ENCODE measurements at places on chromosomes 7 and 10.
A peak's percentile ranks its signal among the peaks of the same experiment; 100 is the strongest.

GRCh38 chr10:12588091-12588860, 238.9 kb downstream of the CAMK1D start:
- DNase-seq, result peak; percentile 47

DNA sequence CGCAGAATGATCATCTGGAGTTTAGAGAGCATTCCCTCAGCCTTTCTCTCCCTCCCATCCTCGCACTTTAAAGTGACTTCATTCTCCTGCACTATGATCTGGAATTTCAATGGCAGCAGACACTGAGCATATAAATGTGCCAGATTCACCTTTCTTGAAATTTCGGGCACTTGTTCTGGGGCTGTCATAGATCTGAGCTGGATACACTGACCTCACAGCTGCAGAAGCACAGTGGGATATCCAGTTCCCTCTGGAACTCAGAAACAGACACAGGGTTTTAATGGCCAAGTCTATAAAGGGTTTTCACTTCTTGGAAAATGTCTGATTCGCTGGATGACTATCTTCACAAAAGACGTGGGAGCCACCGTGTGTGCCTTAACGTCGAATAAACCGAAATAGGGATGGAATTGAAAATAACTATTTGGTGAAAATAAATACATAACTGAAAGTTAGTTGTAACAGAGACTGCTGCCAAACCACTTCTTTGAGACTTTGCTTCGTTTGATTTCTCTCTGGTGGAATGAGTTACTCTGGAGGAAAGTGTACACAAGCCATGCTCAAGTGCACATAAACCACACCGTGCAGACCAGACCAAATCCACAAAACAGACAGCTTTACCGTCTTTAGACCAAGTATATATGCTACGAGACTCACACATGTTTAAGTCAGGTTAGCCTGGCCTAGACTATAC, 126.1 kb downstream of the SVIL start:
- no peak for DNase-seq

- no peak for DNase-seq
Measured at GRCh38 chr10:54096892-54097291, 704.1 kb downstream of the PCDH15 start.

DNA sequence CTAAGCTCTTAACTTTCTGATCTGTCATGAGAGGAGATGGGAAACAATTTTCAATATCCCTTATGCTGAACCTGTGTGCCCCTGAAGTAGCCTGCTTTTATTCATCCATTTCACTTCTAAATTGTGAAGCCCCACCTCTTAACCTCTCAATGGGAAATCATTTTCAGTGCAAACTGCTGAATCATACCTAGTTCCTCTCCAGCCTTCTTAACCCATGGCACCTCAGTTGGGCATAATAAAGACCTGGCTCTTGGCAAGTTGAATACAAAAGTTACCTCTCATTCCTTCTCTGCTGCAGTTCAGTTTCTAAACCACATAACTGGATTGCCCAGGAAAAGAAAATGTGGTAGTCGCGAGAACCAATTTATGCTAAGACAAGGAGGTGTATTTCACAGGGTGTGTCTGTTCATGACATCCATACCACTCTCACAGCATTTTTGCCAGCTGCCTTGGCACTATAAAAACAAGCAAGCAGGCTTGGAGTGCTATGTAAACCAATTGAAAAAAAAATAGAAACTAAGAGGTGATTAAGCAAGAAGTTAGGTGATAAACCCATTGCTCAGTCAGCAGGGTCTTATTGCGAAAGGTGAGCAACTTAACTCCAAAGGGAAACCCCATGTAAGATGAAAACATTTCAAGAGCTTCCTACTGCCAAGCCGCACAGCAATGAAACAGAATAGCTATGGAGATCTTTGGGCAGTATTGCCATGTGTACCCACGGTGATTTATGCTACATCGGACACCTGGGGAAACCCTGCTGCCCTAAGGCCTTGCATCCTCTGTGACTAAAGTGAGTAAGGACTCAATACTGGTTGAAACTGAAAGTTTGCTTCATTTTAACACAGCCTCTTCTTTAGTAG, 57.0 kb upstream of the DKK1 start:
- DNase-seq, result peak; percentile 33

DNA sequence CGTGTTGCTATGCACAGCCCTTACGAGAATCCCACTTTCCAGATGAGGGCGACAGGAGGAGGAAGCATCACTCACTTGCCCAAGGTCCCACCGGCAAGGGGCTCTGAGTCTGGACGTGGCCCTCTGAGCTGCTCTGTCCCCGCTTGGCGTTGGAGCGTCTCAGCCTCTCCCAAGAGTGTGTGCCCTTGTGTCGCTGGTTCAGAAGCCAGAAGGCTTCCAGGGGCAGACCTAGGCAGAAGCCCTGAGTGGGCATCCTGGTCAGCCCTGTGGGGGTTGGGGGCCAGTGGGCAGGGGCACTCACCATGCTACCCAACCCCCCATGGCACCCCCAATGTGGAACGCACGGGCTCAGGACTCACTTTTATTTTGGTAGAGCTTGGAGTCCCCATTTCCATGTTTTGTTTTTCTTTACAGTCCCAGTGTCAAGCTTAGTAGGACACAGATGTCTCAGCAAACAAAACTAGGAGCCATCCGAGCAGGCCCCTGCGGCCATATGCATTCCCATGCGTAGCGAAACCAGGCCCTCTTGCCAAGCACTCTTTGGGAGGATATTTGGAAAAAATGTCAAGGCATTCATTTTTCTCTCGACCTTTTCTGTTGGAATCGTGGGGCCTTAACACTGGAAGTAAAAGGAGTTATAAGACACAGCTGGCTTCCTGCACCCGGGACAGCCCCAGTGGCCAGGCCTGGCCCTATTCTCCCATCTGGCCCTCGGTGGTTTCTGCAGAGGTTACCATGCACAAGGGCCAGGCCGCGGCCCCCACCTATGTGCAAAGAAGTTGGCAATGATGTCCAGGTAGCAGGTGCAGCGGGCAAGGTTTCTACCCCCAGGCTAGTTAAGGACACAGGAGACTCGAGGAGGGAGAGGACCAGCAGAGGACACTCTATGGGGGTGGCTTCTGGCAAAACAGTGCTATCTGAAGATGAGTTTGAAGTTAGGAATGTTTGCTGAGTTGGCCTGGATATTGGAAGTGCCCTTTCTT, 97.0 kb downstream of the LHPP start:
- DNase-seq, result no peak

GRCh38 chr10:120506674-120507073, 49.6 kb downstream of the PLPP4 start:
- no peak for DNase-seq

- DNase-seq, result no peak
Measured at GRCh38 chr10:132978542-132978941, 36.2 kb upstream of the CFAP46 start.

DNA sequence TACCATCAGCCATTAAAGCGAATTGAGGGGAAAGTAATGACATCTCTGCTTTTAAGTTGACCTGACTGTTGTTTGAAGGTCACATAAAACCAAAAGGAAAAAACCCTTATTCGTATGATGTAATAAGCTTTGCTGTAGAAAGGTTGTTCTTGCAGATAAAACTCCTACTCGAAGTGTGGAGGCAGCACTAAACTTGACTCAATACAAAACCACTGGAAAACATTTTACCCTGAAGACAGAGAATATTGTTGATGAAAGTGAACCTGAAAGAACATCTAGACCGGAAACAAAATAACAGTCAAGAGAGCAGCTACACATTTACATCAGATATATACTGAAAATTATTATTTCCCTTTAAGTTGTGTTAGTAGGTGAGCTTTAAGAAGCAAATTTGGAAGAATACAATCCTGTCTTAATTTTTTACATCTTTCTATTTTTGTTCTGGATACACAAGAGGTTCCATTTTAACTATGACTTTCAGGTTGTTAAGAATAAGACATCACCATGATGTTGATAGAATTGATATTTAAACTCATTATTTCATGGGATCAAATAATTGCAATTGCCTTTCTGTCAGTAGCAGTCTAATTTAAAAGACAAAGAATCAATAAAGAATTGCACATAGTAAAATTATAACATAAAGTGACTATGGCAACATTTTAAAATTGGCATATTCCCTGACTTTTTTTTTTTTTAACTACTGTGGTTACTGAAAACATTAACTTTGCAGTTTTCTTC, 6.4 kb downstream of the ETV1 start:
- no peak for DNase-seq

- no peak for DNase-seq
Measured at GRCh38 chr10:117686606-117687005, 144.1 kb downstream of the EMX2 start.

DNA sequence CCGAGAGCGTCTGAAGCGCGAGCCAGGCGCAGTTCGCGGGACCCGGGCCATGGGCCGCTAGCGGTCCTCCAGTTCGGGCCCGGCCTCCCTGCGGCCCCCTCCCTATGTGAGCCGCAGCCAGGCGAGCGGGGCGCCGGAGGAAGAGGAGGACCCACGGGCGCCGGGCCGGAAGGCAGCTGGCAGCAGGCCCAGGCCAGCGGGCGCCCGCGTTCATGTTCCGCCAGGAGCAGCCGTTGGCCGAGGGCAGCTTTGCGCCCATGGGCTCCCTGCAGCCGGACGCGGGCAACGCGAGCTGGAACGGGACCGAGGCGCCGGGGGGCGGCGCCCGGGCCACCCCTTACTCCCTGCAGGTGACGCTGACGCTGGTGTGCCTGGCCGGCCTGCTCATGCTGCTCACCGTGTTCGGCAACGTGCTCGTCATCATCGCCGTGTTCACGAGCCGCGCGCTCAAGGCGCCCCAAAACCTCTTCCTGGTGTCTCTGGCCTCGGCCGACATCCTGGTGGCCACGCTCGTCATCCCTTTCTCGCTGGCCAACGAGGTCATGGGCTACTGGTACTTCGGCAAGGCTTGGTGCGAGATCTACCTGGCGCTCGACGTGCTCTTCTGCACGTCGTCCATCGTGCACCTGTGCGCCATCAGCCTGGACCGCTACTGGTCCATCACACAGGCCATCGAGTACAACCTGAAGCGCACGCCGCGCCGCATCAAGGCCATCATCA, 1.1 kb downstream of the ADRA2A start:
- peak; percentile 70 for DNase-seq

DNA sequence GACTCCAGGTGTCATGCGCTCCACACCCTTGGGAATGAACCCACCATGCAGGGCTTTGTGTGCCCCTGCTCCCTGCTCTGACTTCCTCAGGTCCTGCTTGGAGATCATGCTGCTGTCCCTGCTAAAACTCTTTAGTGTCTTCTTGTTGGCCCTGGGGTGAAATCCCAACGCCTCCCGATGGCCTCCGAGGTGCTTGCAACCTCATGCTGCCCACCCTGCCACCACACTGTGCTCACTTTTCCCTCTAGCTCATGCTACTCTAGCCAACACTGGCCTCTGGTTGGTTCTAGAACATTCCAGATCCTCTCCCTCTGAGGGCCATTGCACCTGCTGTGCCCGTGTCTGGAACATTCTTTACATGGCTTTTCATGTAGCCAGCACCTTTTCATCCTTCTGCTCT, 227.7 kb downstream of the ADAM12 start:
- DNase-seq, result peak; percentile 24

DNA sequence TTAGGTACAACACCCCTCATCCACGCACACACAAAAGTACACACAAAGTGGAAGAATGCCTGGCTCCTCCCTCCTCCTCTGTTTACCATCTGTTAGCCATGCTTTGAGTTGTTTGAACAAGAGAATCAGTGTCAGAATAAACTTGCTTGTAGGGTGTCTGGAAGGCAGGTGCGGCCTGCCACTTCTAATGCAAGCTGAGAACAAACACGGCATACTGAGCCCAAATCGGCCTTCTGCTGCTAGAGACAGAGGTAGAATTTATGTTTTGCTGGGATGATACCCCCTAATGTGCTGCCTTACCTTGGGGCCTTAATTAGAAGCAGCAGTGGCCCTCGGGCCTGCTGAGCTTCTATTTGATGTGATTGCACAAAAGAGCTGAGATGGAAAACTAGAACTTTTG, 24.9 kb upstream of the FAM180A start:
- DNase-seq, result no peak

- no peak for DNase-seq
Measured at GRCh38 chr10:84101042-84101441, 38.3 kb upstream of the GHITM start.

GRCh38 chr10:109929501-109930219, 6.3 kb upstream of the XPNPEP1 start:
- peak; percentile 52 for DNase-seq

GRCh38 chr10:59464483-59464882, 102.1 kb upstream of the FAM13C start:
- no peak for DNase-seq

DNA sequence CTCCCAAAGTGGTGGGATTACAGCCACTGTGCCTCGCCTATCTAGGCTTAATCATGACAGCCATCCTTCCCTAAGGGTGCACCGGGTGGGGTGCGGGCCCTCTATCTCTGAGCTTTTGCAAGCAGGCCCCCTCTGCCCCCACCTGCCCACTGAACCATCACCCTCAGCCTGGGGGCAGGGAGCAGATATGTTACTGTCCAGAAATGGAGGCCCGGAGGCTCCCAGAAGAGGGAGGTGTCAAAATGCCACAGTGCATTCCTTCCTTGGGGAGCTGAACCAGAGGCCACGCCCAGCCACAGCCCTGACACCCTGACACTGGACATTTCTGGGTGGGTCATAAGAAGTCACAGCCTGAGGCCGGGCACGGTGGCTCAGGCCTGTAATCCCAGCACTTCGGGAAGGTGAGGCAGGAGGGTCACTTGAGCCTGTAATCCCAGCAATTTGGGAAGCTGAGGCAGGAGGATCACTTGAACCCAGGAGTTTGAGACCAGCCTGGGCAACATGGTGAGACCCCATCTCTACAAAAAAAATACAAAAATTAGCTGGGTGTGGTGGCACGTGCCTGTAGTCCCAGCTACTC, 129.8 kb upstream of the TNRC18 start:
- DNase-seq, result peak; percentile 52

DNA sequence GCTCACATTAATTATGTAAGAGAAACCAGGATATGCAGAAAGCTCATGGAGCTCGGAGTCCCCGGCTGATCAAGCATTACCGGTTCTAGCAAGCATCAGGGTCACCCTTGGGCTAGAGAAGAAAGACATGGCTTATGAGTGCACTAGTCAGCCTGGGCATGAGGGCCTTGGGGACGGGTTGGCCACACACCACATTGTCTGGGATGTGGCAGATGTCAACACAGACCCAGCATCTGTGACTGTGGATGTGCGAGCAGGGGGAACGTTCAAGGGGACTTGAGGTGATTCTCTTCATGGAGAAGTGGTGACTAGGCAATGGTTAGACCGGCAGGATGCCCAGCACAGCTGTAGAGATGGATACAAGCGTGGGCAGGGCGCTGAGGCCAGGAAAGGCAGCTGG, 13.7 kb downstream of the ZMIZ2 start:
- no peak for DNase-seq

- peak; percentile 68 for DNase-seq
Measured at GRCh38 chr7:107856806-107857540, 34.0 kb upstream of the DLD start.
